ENCODE measurements at places on chromosomes 5 and 9. TPM values are rescaled to one million over a fixed set of nuclear protein-coding genes. Genes with fewer than 3 reads are reported as not detected.
A peak's percentile ranks its signal among the peaks of the same experiment; 100 is the strongest.

The GOLM1 gene
- 116 TPM for polyA plus RNA-seq

The CRHBP gene
- polyA plus RNA-seq = 0.22 TPM

The NPR3 gene
- polyA plus RNA-seq = 37.2 TPM

The LEAP2 gene
- polyA plus RNA-seq = 3.2 TPM

- DNase-seq = no peak
These were observed 109.1 kb downstream of the DOCK2 start for GRCh38 chr5:169746147-169746694.

DNA sequence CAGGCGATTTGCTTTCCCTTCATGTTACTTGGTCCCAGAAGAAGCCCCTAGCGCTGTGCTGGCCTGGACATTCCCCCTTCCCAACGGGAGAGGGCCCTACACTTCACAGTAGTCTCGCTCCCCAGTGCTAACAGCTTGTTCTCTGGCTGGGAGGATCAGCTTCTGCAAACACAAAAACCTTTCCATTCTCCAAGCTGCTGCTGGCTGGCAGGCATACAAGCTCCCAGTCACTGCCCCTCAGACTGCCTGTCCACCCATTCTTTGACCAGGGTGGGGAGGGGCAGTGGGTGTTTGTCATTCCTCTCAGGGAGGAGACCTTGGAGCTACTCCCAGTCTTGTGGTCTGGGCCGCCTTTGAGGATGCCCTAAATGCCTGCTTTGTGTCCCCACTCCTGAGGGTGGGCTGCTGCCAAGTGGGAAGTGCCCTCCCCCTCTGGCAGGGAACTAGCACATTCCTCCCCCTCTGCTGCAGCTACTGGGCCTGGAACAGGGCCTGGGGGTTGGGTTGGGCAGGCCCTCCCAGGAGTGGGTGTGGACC, 20.8 kb downstream of the ENHO start:
- peak; percentile 73 for DNase-seq

GRCh38 chr9:137022662-137023008, 5.4 kb downstream of the ABCA2 start:
- no peak for DNase-seq

- no peak for DNase-seq
These were observed 36.0 kb downstream of the PRDM6 start for GRCh38 chr5:123124859-123125595.

DNA sequence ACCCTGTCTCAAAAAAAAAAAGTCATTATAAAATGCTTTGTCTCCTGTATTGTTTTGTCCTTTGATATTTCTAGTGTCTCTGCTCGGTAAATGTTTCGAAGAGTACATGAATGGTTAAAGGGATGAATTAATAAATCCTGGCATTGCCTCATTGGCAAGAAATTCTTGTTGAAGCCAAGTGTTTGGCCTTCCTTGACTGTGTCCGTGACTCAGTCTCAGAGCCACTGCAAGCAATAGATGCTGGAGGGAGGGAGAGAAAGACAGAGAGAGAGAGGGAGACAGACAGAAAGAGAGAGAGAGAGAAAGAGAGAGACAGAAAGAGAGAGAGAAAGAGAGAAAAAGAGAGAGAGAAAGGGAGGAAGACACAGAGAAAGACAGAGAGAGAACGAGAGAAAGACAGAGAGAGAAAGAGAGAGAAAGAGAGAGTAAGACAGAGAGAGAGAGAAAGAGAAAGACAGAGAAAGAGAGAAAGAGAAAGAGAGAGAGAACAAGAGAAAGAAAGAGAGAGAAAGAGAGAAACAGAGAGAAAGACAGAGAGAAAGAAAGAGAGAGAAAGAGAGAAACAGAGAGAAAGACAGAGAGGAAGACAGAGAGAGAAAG, 72.5 kb upstream of the RXRA start:
- DNase-seq = no peak

DNA sequence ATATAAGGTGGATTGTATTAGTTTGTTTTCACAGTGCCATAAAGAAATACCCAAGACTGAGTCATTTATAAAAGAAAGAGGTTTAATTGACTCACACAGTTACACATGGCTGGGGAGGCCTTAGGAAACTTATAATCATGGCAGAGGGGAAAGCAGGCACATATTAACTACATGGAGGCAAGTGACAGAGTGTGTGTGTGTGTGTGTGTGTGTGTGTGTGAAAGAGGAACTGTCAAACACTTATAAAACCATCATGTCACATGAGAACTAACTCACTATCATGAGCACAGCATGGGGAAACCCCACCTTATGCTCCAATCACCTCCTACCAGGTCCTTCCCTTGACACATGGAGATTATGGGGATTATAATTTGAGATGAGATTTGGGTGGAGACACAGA, 118.6 kb downstream of the SPEF2 start:
- no peak for DNase-seq

DNA sequence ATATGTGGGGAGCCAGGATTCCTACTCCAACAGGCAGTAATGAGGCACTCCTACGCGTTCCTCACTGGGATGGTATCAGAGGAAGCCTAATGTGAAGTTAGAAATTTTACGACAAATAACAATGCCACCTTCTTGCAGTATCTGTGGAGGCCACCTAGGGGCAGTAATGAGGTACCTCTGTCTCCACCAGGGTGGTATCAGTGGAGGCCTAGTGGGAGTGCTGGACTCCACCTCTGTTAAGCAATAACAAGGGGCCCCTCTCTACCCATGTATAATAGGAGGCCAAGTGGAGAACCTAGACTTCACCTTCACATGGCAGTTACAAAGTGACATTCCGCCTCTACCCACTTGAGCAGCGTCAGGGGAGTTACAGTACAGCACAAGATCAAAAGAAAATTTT, 147.9 kb downstream of the PLPPR1 start:
- no peak for DNase-seq

- no peak for DNase-seq
These were observed 609.9 kb upstream of the ACO1 start for GRCh38 chr9:31774571-31774970.

GRCh38 chr5:21680196-21680595, 1172.9 kb downstream of the CDH12 start:
- DNase-seq = no peak

- no peak for DNase-seq
These were observed 754.3 kb downstream of the TLE4 start for GRCh38 chr9:80326105-80326504.

Data from right lung (tissue), 10 donors.